GDM1 (cell line): ENCODE measurements at places on chromosomes 4 and X.
A peak's percentile ranks its signal among the peaks of the same experiment; 100 is the strongest.

DNA sequence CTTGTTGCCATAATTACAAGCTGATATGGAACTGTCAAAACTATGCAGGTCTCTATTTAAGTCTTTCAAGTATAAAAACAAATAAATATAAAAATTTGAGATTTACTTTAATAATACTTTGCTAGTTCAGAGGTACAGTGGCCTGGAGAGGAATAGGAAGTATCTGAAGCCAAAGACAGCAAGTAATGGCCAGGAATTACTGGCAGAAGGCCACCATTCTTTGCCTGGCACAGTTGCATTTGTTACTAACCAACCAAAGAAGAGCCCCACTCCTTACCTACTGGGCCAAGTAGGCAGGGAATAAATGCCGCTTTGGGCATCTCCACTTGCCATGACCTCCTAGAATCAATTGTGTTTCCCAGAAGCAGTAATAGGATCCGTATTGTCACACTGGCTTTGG lies 13.8 kb upstream of the ADAMTS3 start:
- DNase-seq = no peak

DNA sequence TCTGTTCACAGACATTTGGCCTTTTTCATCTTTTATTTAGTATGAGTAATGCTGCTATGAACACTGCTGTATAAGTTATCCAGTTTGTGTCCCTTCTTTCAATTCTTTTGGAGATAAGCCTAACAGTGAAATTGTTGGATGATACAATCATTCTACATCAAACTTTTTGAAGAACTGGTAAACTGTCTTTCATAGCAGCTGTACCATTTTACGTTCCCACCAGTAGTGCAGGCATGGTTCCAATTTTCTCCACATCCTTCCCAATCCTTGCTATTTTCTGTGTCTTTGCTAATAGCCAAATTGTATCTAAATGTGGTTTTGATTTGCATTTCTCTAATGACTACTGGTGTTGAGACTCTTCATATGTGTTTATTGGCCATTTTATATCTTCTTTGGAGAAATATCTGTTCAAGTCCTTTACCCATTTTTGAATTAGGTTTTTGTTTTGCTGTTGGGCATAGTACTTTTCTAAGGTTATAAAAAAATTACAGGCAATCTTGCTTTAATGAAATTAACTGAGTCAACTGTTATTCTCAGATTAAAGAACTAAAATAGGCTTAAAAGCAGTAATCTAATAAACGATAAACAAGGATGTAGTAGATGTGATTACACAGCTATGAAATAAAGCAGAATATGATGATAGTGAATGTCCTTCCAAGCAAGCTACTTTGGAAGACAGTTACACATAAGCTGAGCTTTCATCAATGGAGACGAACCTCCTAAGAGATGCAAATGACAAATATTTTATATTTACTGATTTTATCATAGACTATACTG lies 57.2 kb downstream of the FBXW7 start:
- no peak for DNase-seq

GRCh38 chr4:14646831-14647230 lies 355.4 kb upstream of the CPEB2 start:
- no peak for DNase-seq

GRCh38 chr4:38456096-38456495 lies 207.9 kb upstream of the KLF3 start:
- no peak for DNase-seq

GRCh38 chr4:57187246-57187645 lies 77.1 kb upstream of the IGFBP7 start:
- no peak for DNase-seq

GRCh38 chrX:154348114-154348531 lies 26.3 kb downstream of the FLNA start:
- no peak for DNase-seq

DNA sequence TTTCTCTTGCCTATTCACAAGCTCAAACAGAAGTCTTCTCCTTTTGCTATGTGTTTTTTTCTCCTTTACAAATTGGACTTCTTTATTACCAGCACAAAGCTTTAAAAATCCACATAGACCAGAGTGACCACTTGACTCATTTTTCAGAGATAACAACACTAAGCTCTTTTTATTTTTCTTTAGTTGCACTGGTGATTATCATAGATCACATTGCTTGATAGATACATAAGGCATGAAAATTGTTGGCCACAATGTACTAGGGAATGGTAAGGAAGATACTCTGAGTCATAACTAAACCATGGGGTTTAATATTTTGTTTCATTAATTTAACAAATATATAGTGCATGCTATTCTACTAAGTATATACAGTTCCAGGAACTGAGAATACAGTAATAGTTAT lies 159.0 kb downstream of the GASK1B start:
- no peak for DNase-seq

- no peak for DNase-seq
Measured at GRCh38 chr4:185825737-185826136, 13.7 kb upstream of the SORBS2 start.

DNA sequence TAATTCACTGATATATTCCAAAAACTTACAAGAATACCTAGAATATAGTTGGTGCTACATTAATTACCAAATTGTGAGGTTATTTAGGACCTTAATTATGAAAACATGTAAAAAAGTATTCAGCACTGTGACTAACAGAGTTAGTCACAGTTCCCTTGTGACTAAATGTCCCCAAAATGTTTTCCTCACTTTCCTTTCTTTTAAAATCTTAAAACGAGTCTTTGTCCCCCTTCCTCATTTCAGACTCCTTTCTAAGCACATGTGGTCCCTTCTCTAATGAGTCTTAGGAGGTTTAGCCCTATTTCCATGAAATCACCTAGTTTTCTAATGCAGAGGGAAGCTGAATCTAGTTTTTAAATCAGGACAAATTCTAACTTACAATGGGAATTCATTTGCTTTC lies 175.0 kb downstream of the PPP3CA start:
- DNase-seq = no peak

DNA sequence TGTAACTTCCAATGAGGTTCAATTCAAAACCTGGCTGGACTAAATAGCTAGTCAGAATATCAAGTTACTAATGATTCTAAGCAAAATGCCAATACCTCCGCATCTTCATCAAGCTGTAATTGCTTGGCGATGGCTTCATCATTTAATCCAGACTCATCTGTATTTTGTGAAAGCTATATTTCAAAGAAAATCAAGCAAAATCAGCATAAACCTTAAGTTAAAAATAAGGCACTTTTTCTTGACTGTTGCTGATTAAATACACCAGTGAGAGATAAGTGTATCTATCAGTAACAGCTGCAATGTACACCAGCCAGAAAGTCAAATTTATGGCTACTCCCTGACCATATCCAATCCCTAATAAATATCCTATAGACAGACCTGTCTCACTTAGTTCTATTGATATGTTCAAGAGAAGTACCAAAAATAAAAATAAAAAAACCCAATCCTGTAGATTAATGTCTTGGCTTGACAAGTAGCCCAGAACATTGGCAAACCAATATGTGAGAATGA lies 39.6 kb downstream of the RFC1 start:
- DNase-seq = no peak

- no peak for DNase-seq
Measured at GRCh38 chr4:171534391-171534790, 278.8 kb upstream of the GALNTL6 start.

DNA sequence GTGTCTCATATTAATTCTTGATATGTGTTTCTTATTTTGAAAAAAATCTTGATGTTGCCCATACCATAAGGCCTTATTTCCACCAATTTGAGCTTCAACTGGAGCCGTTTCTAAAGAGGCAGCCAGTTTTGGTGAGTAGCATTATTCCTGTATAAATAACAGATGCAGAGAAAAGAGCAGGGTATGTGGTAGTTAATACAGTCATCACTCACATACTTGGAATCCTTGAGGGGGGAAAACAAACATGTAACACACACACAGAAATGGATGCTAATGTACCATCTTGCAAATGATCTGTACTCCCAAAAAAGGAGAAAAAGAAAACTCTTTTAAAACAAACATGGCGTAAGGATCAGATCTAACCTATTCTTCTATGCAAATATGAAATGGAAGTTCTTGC lies 389.7 kb downstream of the GPM6A start:
- DNase-seq = no peak

- no peak for DNase-seq
Measured at GRCh38 chr4:127995776-127996175, 30.6 kb downstream of the ABHD18 start.

- no peak for DNase-seq
Measured at GRCh38 chr4:159551281-159551680, 448.4 kb downstream of the RAPGEF2 start.

DNA sequence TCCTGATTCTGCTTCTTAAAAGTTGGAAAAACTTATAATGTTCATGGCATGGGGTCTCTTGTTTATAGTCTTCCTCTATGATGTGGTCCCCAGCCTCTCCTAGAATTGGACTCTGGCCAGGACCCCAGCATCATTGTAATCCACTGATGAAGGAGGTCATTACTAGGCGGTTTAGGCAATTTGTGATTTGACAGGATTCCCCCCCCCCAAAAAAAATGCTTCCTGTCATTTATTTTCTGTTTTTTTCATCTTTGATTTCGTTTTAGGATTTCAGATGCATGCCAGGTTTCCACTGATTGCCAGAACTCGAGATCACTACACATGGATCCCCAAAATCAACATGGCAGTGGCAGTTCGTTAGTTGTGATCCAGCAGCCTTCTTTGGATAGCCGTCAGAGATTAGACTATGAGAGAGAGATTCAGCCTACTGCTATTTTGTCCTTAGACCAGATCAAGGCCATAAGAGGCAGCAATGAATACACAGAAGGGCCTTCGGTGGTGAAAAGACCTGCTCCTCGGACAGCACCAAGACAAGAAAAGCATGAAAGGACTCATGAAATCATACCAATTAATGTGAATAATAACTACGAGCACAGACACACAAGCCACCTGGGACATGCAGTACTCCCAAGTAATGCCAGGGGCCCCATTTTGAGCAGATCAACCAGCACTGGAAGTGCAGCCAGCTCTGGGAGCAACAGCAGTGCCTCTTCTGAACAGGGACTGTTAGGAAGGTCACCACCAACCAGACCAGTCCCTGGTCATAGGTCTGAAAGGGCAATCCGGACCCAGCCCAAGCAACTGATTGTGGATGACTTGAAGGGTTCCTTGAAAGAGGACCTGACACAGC lies 4.9 kb downstream of the SPRY1 start:
- DNase-seq = no peak

DNA sequence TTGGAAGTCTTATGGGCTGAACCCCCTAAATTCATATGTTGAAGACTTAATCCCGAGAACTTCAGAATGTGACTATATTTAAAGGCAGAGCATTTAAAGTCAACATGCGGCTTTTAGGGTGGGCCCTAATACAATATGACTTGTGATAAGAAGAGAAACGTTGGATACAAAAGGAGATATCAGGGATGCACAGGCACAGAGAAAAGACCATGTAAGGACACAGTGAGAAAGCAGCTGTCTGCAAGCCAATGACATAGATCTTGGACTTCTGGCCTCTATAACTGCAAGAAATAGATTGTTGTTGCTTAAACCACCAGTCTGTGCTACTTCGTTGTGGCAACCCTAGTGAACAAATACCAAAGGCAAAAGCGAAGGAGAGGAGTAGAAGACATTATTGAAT lies 42.2 kb downstream of the GABRG1 start:
- no peak for DNase-seq

DNA sequence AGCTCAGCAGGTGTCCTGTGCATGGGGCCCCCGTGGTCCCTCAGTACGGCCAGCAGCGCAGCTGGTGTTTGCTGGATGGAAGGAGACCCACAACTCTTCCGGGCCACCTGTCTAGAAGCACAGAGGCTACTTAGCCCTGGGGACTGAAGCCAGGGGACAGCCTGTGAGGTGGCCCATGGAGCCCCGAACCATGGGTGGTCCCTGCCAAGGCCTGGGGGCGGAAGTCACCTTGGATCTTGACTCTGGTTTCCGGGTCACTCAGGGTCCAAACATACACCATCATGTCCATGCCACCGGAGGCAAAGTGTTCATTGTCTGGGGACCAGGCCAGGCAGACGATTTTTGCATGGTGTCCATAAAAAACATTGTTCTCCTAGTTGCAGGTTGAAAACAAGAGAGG lies 39.5 kb downstream of the WDR1 start:
- DNase-seq = no peak

DNA sequence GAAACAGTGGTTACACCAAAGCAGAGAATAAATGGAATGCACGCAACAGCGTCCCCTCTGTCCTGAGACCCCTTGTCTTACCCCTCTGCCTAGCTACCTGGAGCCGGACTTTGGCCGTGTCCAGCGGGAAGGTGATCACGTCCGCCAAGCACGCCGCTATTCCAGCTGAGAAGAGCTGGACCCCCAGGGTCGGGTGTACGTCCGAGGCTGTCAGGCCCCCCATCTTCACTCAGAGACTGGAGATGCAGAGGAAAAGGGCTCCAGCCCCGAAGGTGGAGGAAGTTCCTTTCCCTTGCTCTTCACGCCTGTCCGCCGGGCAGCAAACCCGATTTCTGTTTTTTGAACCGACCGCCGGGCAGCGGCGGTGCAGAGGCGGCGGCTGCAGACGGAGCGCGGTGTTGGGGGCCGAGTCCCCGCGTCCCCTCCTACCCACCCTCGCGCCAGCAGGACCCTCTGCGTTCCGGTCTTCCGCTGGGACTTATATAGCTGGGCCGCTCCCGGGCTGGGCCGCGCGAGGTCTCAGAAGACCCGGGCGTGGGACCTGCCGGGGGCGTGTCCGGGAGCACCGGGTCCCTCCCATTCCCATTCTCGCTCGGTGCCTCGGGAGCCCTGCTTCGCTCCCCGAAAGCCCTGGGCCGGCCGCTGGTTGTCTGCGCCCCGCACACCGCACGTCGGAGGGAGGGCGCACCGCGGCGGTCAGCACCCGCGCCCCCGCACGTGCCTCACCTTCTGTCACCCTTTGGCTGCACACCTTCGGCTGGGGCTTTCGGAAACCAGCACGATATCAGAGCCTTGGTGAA lies at the start of gene UCP1:
Gene UCP1 (minus strand): TSS at position 455 of the 800 bp plus-strand sequence. CDS start 232 bp downstream, at position 223.
- no peak for DNase-seq

GRCh38 chrX:71949363-71949762 lies 38.7 kb downstream of the NHSL2 start:
- DNase-seq = no peak

DNA sequence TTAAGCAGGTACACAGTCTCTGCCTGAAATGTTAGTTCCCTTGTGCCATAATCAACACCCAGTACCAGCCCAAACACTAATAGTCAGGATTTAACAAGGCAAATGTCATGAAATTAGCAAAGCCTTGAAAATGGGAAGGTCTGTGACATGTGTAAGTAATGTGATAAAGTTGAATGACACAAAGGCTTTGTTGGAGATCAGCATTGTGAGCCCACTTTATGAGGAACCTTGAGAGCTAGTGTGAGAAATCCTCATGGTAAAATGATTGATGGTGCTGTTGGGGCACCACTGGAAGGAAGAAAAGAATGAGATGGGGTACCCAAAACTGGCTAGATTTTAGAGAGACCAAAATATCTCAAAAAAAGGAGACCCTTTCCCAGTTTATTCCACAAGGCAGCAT lies 3.3 kb upstream of the LIN54 start:
- DNase-seq = no peak

DNA sequence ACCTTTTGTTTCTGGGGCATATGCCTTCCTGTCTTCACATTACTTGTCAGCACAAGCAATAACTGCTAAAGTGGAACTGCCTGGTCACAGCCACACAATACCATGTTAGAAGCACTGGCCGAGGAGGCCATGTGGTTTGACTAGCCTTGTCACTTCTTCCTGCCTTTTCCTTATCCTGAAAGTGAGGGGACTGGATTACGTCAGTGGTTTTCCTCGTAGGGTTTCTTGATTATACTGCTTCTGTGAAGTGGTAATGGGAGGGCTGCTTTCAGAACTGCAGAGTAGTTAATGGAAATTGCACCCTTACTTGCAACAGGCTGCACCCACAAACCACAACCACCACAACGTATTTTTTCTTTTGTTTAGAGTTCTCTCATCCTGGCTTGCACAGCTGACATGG lies 26.6 kb downstream of the ZRSR2 start:
- peak; percentile 45 for DNase-seq
